ENCODE measurements at places on chromosomes 6 and 20. TPM values are rescaled to one million over a fixed set of nuclear protein-coding genes. Genes with fewer than 3 reads are reported as not detected.

The TMEM14C gene
- total RNA-seq, result 134 TPM

GRCh38 chr6:46510651-46511050 lies 19.4 kb upstream of the RCAN2 start:
- H3K4me1 ChIP-seq, result no peaks in the 10 kb centered on the region
- H3K36me3 ChIP-seq, result no peaks in the 10 kb centered on the region
- no peaks in the 10 kb centered on the region for H3K27me3 ChIP-seq

DNA sequence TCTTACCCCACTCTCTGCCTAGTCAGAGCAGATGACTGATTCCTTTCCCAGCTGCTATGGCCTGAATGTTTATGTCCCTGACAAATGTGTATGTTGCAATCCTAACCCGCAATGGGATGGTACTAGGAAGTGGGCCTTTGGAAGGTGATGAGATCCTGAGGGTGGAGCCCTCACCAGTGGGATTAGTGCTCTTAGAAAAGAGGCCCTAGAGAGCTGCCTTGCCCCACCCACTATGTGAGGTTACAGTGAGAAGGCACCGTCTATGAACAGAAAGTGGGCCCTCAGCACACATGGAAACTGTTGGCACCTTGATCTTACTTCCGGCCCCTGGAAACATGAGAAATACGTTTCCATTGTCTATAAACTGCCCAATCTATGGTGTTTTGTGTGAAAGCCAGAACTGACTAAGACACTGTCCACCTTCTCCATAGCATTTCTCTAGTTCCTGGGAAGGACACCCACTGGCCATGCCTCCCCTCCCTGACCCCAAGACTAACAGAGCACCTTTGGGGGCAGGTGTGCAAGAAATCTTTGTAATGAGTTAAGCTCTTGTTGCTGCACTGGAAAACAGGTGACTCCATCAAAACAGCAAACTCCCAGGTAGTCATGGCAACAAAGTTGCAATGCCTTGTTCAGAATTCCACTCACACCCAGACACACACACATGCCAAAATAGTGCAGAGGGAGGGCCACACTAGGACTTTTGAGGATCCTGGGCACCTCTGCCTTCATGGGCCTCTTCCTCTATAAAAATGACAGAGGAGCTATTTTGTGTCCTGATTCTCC lies 16.2 kb downstream of the GABRR2 start:
- H3K4me3 ChIP-seq, result no peak overlapping the region
- H3K36me3 ChIP-seq, result no peaks in the 10 kb centered on the region
- H3K27me3 ChIP-seq, result no peaks in the 10 kb centered on the region
- H3K27ac ChIP-seq, result peak overlapping the region; percentile 91
- DNase-seq, result no peak
- H3K4me1 ChIP-seq, result peaks cover 8% of the 10 kb centered on the region

DNA sequence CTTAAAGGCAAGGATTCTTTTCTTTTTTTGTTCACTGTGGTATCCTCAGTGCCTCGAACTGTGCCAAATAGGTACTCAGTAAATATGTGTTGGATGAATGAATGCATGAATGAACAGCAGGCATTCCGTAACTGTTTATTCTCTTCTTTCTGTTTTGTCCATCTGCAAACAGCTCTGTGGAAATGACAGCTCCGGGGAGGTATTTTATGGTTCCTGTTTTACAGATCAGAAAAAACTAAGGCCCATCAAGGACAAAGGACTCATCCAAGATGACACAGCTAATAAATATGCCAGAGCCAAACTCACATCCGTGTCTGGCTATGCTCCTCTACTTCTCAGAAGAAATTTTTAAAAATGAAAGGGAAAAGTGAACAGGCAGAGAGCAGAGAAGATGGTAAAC lies 21.0 kb downstream of the JPH2 start:
- no peak overlapping the region for H3K4me3 ChIP-seq
- no peaks in the 10 kb centered on the region for H3K4me1 ChIP-seq
- H3K27ac ChIP-seq, result no peak overlapping the region

The C6orf52 gene
- 1.3 TPM for total RNA-seq

The TRAPPC3L gene
- total RNA-seq, result not detected

DNA sequence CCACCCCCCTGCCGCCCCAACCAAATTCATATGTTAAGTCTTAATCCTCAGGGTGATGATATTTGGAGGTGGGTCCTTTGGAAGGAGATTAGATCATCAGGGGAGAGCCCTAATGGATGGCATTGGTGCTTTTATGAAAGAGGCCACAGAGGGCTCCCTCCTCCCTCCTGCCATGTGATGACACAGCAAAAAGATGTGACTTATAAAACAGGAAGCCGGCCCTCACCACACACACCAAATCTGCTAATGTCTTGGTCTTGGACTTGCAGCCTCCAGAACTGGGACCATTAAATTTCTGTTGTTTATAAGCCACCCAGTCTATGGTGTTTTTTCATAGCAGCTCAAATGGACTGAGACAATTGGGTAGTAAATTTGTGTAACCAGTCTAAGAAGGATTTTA lies 176.3 kb downstream of the ADGRG6 start:
- H3K27ac ChIP-seq, result no peak overlapping the region
- no peaks in the 10 kb centered on the region for H3K36me3 ChIP-seq
- no peaks in the 10 kb centered on the region for H3K4me1 ChIP-seq
- H3K4me3 ChIP-seq, result no peak overlapping the region
- H3K27me3 ChIP-seq, result no peaks in the 10 kb centered on the region

Data from breast epithelium (tissue), 4 donors.